Activated CD4-positive, alpha-beta T cell treated with anti-CD3 and anti-CD28 coated beads for 24 hours (primary cell): ENCODE measurements at places on chromosomes 1 and 21.

GRCh38 chr1:85049735-85050166 is 1.5 kb upstream of the MCOLN3 start:
- DNase-seq = no peak

- no peak for DNase-seq
Observed at GRCh38 chr1:67647036-67647798, 37.8 kb upstream of the GADD45A start.

DNA sequence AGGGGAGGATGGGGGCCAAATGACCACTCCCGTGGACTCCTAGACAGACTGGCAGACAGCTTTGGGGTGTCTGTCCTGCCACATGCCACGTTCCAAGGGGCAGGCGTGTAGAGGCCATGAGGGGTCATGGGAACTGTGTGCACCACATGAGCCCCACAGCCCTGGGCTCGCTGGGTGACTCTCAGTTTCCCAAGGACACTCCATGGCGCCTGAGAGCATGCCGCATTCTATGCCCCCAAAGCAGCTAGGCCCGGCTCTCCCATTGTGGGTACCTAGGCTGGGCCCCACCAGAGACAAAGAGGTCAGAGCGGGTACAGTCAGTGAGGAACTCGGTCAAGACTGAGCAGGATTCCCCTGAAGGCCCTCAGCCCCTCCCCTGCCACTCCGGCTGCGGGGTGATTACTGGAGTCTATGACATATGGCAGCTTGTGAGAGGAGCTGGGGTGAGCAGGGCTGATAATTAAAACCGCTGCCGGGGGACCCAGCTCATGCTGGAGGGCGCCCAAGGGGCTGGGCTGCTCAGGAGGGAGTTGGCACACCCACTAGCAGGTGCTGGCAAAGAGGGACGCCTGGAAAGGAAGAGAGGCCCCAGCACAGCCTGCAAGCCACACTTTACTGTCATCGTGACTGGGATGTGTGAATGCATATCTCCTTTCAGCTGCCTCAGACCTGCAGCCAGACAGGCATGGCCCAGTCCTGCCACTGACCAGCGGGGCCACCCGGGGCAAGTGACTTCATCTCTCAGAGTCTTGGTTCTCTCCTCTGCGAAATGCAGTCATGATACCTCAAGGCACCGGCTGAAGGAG is 8.4 kb downstream of the LRP8 start:
- DNase-seq = no peak

DNA sequence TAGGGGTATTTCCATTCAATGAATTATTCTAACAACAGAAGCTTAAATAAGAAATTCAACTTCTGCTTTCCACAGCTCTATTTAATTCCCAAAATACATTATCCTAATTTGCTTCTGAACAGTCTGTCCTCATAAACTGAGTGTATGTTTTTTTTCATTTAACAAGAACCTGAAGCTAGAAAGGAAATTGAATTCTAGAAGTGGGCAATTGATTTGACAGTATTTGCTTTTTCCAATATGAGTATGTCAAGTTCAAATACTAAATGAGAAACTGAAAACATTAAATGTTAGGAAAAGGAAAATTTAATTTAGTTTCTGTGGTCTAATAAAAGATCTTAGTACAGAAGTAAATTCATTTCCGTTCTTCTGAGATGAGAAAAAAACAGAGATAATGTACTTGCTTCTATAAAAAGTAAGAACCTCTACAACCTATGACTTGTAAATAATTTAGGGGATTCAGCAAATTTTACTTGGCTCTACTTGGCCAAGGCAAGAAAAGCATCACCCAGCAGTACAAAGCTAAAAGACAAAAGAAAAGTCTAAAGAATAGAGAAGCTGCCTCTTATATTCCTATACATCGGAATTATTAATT is 31.1 kb downstream of the RAB3GAP2 start:
- no peak for DNase-seq

GRCh38 chr1:36083635-36084496 is at the start of gene TEKT2:
TEKT2 (plus strand) TSS chr1:36084094; CDS start chr1:36084922, 828 bp downstream.
- DNase-seq = no peak

- no peak for DNase-seq
Observed at GRCh38 chr1:19197845-19198244, 12.2 kb downstream of the UBR4 start.

GRCh38 chr1:162861101-162861500 is at the start of gene CCDC190:
CCDC190 (minus strand) TSS chr1:162861175; CDS start chr1:162859646, 1,529 bp downstream.
- no peak for DNase-seq

DNA sequence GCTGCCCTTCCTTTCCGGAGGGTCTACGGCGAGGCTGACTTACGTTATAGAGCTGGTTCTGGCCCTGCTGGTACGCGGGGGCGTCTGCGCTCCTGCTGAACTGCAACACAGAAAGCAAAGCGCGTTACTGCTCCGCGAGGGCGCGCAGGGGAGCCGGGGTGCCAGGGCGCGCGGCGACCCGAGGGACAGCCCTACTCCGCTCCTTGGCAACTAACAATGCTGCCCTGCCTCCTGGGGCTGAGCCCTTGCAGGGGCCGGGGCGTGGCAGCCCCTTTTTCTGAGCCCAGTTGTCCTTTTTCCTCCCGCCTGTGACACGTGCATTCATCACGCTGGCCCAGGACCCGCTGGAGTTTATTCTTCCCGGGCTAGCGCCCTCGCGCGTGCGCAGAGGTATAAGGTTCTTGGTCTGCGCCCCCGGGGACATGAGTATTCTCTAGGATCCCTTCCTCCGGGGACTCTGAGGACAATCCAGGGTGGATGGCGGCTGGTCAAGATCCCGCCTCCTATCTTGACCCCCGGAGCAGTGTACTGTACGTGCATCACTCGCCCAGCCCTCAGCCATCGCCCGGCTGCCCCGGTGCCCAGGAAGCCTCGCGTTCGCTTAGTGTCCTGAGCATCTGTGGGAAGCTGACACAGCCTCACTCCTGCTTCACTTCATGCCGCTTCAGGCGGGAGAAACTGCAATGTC is 78.9 kb downstream of the CD247 start:
- DNase-seq = no peak

- no peak for DNase-seq
Observed at GRCh38 chr1:24946861-24947658, 17.0 kb upstream of the RUNX3 start.

DNA sequence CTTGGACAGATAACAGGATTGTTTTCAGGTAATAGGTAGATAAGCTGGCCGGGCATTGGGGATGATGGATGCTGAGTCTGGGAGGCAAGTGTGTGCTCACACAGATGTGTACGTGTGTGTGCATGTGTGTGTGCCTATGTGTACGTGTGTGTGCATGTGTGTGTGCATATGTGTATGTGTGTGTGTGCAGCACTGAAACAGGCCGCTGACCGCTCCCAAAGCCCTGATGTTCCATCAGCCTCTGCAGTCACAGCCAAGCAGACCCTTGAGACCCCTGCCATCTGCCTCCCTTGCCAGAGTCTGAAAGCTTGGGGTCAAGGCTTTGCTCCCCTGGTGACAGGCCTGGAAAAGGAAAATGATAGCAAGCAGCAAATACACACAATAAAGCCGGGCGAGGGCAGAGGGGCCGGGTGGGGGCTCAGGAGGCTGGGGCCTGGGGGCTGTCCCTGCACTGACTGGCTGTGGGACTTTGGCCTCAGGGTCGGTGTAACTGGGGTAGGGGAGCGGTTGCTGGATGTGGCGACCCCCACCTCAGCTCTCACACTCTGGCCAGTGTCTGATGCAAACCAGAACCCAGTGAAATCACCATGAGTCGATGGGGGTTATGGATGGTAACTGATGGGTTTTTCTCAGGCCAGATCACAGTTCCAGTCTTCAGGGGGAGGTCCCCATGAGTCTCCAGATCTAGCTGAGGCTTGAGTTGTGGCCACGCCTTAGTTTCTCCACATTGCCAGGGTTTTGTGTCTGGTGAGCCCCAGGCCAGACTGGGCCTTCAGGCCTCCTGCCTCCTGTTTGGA is 9.2 kb upstream of the TNFRSF8 start:
- DNase-seq = no peak

DNA sequence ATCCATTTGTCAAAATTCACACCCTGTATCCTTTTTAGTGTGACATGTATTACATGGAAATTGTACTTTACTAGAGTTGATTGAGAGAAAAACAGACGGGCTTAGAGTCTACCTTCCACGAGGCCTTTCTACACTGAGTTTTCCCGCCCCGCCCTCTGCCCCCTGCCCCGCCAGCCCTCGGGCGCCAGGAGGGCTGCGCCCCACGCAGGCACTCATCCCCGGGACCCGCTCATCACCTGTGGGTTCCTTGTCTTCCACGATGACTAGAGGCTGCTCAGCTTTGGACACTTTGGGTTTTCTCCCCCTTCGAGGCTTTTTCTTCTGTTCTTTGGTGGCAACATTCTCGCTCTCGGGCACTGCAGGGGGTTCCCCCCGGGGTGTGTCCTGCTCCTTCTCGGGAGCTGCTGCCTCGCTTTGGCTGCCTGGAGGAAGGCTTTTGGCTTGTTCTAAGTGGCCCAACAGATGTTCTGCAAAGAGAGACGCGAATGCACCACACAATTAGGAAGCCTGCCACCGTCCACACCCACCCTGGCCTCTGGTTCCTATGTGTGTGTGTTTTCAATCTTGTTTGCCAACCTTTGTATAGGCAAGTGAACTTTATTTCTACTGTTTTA is 39.6 kb downstream of the PRDM15 start:
- DNase-seq = no peak

DNA sequence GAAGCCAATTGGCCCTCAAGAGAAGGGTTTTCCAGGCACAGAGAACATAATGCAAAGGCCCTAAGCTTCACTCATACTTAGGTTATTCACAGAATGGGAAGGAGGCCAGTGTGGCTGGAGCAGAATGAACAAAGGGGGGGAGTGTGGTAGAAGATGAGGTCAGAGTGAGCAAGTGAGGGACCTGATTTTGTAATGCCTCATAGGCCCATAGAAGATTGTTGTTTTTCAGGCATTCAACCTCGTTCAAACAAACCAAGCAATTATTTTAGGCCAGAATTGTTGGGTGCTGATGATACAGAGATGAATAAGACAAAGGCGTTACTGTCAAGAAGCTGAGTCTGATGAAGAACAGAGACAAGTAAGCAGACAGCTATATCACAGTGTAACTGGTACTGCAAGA is 54.5 kb upstream of the RAP1A start:
- DNase-seq = no peak
